GM23338 (cell line): ENCODE measurements at places on chromosomes 7 and 10. TPM values are rescaled to one million over a fixed set of nuclear protein-coding genes. Genes with fewer than 3 reads are reported as not detected.
A peak's percentile ranks its signal among the peaks of the same experiment; 100 is the strongest.

GRCh38 chr7:2154831-2155230, 77.9 kb downstream of the MAD1L1 start:
- DNase-seq: no peak
- H3K27ac ChIP-seq: no peak overlapping the region
- H3K4me3 ChIP-seq: no peak overlapping the region
- no peaks in the 10 kb centered on the region for H3K27me3 ChIP-seq

DNA sequence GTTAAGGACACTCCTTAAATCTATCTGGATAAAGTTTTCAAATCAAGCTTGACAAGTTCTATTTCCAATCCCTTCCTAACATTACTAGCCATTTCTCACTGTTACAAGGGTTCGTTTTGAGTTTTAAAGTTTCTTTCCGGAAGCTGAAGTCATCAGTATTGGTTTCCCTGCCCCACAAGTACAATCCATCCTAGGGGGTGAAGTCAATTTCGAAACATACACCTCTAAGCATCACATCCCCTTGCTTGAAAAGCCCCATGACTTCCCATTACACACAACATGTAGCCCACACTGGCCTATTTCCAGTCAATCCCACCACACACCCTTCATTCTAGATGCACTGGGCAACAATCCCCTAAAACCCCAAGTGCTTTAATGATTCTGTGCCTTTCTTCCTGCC, 13.0 kb downstream of the DPY19L1 start:
- no peak overlapping the region for H3K27ac ChIP-seq
- H3K4me3 ChIP-seq: no peak overlapping the region
- H3K4me1 ChIP-seq: peaks cover 54% of the 10 kb centered on the region

- no peak overlapping the region for H3K4me3 ChIP-seq
- peaks cover 12% of the 10 kb centered on the region for H3K4me1 ChIP-seq
- no peak for DNase-seq
- H3K27ac ChIP-seq: no peak overlapping the region
- no peaks in the 10 kb centered on the region for H3K27me3 ChIP-seq
- no peaks in the 10 kb centered on the region for H3K36me3 ChIP-seq
These were observed 203.0 kb downstream of the CCSER2 start for GRCh38 chr10:84531396-84531795.

- peaks cover 3% of the 10 kb centered on the region; the same call in 1 of the 2 replicates for H3K36me3 ChIP-seq
- no peak for DNase-seq
- H3K27me3 ChIP-seq: no peaks in the 10 kb centered on the region
- H3K27ac ChIP-seq: no peak overlapping the region
These were observed 70.0 kb downstream of the DOCK1 start for GRCh38 chr10:126975221-126975620.

DNA sequence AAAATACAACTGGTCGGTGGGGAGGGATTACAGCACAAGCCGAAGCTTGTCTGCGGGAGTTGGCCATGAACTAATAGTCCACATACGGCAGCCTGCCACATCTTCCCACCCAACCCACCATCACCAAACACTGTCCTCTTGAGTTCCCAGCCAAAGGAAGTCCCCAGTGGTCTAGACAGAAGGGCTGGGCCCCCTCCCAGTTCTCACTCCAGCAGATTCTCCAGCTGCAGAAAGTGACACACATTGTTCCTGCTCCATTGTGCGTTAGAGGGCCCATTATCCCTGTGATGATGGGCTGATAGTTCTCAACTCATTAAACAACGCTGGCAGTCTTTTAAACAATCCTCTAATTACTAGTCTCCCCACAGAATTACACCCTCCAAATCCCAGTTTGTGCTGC, 148.0 kb downstream of the FGFR2 start:
- no peak overlapping the region for H3K27ac ChIP-seq
- H3K4me3 ChIP-seq: no peak overlapping the region
- no peaks in the 10 kb centered on the region for H3K4me1 ChIP-seq
- no peak for DNase-seq
- H3K27me3 ChIP-seq: no peaks in the 10 kb centered on the region

DNA sequence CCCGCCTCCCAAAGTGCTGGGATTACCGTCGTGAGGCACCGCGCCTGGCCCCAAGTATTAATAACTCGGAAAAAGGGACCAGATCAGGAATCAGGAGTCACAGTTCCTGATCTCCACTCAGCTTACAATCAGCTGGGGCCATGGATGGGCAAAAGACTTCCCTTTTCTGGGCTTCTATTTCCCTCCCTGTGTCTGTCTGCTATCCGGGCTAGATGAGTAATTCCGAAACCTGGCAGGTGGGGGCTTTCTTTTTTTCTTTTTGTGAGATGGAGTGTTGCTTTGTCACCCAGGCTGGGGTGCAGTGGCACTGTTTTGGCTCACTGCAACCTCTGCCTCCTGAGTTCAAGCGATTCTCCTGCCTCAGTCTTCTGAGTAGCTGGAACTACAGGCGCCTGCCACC, 11.6 kb downstream of the RPS24 start:
- peaks cover 39% of the 10 kb centered on the region for H3K4me1 ChIP-seq
- H3K27ac ChIP-seq: peak overlapping the region; percentile 73; the same call in 1 of the 2 replicates
- no peak overlapping the region for H3K4me3 ChIP-seq
- H3K27me3 ChIP-seq: no peaks in the 10 kb centered on the region
- DNase-seq: peak; percentile 50

DNA sequence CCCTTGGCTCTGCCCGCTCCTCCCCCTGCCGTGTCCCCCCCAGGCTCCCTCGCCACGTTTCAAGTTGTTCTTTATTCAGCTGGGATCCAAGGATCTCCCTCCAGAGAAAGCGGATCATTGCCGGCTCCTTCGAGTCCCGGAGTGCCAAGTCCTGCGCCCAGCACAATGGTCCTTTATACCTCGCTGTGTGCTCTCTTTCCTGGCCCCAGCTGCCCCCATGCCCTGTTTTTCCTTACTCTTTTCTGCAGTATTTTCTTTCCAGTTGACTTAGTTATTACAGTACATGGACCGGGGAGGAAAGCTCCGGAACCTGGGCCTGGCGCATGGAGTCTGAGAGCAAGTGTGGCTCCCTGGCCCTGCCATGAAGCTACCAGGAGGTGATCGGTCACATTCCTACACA, 88.1 kb upstream of the KMT2C start:
- H3K4me1 ChIP-seq: peaks cover 16% of the 10 kb centered on the region
- no peak overlapping the region for H3K27ac ChIP-seq
- no peaks in the 10 kb centered on the region for H3K27me3 ChIP-seq
- no peaks in the 10 kb centered on the region for H3K36me3 ChIP-seq
- no peak overlapping the region for H3K4me3 ChIP-seq

DNA sequence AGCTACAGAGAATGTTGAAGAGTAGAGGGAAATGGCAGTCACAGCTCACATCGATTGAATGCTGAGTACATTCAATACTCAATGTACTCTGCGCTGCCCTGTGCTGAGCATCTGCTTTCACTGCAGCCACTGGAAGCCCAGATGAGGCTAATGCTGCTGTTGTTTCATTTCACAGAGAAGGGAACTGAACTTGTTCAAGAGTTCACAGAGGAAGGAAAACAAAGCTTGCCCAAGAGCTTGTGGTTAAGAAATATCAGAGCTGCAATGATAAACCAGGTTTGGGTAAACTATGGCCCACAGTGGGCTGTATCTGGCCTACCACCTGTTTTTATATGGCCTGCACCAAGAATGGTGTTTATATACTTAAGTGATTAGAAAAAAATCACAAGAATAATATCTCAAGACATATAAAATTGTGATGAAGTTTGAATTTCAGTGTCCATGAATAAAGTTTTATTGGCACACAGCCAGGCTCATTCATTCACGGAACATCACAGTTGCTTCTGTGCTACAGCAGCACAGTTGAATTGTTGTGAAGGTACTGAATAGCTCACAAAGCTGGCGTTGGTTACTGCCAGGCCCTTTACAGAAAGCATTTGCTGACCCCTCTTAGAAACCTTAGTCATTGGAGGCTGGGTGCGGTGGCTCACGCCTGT, 64.1 kb downstream of the CFAP58 start:
- no peaks in the 10 kb centered on the region for H3K27me3 ChIP-seq
- no peak overlapping the region for H3K27ac ChIP-seq
- DNase-seq: no peak
- H3K4me3 ChIP-seq: no peak overlapping the region
- H3K36me3 ChIP-seq: no peaks in the 10 kb centered on the region

GRCh38 chr10:49595003-49595712, 15.0 kb upstream of the SLC18A3 start:
- no peak overlapping the region for H3K27ac ChIP-seq
- no peak overlapping the region for H3K4me3 ChIP-seq
- H3K4me1 ChIP-seq: no peaks in the 10 kb centered on the region; the same call in 1 of the 2 replicates
- H3K36me3 ChIP-seq: no peaks in the 10 kb centered on the region
- no peaks in the 10 kb centered on the region for H3K27me3 ChIP-seq

Gene PPP1R9A
- total RNA-seq: 16.2 and 31.8 TPM in 2 replicates

DNA sequence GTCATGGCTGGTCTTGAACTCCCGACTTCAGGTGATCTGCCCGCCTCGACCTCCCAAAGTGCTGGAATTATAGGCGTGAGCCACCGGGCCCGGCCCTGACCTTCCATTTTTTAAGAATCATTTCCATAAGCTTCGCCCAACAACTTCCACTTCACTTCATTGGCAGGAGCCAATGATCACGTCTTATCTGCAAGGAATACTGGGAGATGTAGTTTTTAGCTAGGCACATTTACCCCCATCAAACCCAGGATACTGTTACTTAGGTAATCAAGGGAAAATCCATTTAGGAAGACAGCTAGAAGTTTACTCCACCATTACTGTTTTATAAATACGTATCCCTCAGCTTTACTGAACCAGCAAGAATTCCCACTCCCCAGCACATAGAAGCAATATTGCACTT, 3.4 kb upstream of the CDK13 start:
- no peaks in the 10 kb centered on the region for H3K36me3 ChIP-seq
- no peak overlapping the region for H3K27ac ChIP-seq
- H3K4me1 ChIP-seq: no peaks in the 10 kb centered on the region
- no peak overlapping the region for H3K4me3 ChIP-seq

GRCh38 chr7:74598558-74598957, 59.0 kb upstream of the GTF2I start:
- H3K36me3 ChIP-seq: peaks cover 3% of the 10 kb centered on the region; the same call in 1 of the 2 replicates
- no peaks in the 10 kb centered on the region for H3K4me1 ChIP-seq
- no peak for DNase-seq
- no peaks in the 10 kb centered on the region for H3K27me3 ChIP-seq
- H3K4me3 ChIP-seq: no peak overlapping the region
